ENCODE measurements at places on chromosomes 1 and 21.

GRCh38 chr1:48230236-48230635 is 7.7 kb downstream of the SLC5A9 start:
- DNase-seq = no peak

DNA sequence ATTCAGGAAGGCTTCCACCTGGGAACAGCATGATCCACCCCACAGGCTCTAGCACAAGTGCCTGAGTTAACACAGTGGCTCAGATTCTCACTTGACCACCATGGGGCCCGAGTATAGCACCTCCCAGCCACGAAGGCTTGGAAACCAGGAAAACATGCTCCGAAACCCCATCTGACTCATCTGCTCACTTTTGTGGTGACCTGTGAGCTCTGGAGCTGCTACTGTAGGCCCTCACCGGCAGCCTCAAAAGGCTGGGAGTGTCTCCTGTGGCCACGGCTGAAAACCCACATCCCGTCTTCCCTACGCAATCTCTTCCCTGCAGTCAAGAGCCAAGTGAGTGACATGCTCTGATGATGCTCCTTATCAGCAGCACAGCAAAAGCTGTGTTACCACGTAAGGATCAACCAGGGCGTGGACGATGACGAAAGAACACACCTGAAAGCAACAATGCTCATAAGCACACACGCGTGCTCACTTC is 81.4 kb downstream of the TGFBR3 start:
- DNase-seq = no peak

GRCh38 chr1:53655931-53656746 is 82.8 kb downstream of the GLIS1 start:
- DNase-seq = no peak

DNA sequence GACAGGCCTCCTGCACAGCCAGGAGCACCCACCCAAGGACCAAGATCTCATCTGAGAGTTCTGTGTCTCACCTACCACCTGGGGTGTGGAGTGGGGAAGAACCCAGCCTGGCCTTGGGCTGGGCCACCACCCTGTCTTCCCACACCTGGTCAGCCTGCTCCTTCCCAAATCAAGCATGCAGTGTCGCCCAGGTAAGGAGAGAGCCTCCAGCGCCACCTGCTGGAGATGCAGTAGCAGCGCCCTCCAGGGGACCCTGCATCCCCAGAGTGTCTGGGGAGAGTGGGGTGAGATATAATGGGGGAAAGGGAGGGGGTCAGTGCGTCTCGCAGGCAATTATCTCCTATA is 32.3 kb downstream of the KIAA2013 start:
- peak; percentile 88 for DNase-seq

- DNase-seq = no peak
These were observed 14.7 kb upstream of the HMGB4 start for GRCh38 chr1:33849211-33849610.

DNA sequence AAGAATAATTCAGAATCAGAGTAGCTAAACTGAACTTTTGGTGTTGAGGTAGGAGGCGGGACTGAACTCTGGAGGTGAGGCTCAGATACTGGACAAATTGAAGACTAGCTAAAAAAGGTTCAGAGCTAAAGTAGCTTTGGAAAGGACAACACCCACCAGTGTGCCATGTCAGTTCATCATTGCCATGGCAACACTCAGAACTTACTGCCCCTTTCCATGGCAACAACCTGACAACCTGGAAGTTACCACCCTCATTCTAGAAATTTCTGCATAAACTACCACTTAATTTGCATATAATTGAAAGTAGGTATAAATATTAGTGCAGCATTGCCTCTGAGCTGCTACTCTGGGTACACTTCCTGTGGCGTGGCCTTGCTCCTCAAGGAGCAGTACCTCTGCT is 30.3 kb upstream of the POGK start:
- no peak for DNase-seq

DNA sequence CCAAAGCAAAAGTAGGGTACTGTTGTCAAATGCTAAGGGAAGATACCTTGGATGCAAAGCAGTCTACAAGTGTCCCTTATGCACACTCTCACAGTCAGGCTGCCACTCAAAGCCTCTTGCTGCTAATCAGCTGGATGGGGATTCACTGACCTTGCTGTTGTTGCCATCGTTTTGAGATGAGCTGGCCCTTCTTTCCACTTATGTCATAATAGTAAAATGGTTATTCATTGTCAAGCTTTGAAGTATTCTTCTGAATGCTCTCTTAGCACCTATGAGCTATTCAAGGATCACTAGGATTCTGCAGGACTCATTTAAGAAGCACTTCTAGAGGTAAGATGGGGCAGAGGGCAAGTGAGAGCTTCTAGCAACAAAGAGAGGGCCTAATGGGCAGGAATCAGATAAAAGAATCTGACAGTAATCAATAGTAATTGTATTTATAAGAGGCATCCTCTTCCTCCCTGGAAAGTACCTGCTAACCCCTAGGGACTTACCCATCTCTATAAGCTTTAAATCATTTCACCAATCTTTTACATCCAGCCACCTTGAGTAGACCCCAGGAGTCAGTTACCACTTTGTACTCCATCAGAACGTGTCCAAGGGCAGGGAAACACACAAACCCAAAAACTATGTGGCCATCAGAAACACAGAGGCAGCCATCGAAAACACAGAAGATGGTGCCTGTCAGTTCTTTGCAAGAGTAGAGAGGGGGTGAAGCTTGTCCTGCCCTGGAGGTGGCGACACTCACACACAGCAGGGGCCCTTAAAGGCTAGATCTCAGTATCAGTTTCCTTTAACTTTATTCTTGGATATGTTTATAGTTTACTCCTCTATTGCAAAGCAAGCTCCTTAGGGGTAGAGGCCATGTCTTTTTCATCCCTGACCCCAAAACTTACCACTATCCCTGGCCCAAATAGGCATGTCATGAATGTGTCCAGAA is 103.7 kb upstream of the NFIA start:
- DNase-seq = peak; percentile 81

DNA sequence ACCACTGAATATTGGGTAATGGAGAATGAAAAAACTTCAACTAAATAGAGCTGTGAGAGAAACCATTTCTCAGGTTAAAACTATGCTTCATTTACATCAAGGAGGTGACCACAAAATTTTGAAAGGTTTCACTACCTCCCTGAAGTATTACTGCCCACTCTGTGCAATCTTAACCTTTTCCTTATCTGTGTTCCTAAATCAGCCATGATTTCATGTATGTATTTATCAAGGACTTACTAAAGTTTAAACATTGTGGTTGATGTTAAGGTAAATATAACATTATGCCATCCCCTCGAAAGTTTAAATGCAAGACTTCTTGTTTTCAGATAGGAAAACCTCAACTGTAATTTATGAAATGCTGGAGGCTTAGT is 84.4 kb downstream of the CLEC20A start:
- DNase-seq = no peak

All from hematopoietic multipotent progenitor cell treated with erythropoietin and hydrocortisone succinate and interleukin-3 and kit ligand, for 17 days (in vitro differentiated cells).